ENCODE measurements at places on chromosomes 11 and 22. TPM values are rescaled to one million over a fixed set of nuclear protein-coding genes. Genes with fewer than 3 reads are reported as not detected.

TPBGL gene
- total RNA-seq = 0.16 TPM

HTR3B gene
- not detected for total RNA-seq

DDX6 gene
- 121 TPM for total RNA-seq

TBX1 gene
- total RNA-seq = 3.6 TPM

LIF gene
- total RNA-seq = 0.27 TPM

KRTAP5-11 gene
- not detected for total RNA-seq

TRIM6 gene
- 0.84 TPM for total RNA-seq

ART5 gene
- total RNA-seq = 2.5 TPM

- no peak for DNase-seq
Observed at GRCh38 chr11:119539583-119539982, 116.6 kb upstream of the THY1 start.

DNA sequence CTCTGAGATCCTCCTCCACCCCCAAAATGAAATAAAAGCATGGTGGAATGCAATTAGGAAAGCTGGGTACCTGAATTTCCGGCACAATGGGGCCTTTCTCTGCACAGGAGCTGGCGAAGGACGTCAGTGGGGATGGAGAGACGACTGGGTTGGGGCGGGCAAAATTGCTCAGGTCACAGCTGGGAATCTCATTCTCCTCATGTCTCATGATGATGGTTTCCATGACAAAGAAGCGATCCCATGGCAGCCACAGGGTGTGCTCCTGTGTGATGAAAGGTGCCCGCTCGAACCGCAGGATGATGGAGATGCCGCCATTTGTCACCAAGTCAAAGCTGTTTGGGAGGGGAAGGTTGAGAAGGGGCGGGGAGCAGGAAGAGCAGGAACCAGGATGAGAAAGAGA lies 157.6 kb upstream of the NARS2 start:
- DNase-seq = no peak

DNA sequence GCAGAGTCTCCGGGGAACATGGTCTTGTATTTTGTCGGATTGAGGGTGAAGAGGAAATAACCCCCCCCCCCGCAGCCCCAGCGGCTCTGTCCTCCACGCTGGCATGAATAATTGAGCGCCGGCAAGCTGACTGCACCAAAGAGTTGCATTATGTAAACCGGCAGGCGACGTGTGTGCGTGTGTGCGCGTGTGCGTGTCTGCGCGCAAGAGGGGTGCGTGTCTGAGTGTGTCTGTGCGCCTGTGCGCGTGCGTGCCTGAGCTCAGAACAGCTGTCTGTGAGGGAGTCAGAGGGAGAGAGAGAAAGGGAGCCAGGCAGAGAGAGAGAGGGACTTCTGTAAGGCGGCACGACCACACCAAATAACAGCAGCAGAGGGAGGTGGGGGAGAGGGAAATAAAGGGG lies 94.4 kb downstream of the SCN3B start:
- DNase-seq = peak; percentile 87

- no peak for DNase-seq
Observed at GRCh38 chr11:8642196-8642841, 40.1 kb downstream of the TRIM66 start.

GRCh38 chr22:27100789-27101188 lies 443.4 kb downstream of the MIAT start:
- DNase-seq = no peak

- no peak for DNase-seq
Observed at GRCh38 chr11:133829566-133829965, 15.7 kb downstream of the SPATA19 start.

DNA sequence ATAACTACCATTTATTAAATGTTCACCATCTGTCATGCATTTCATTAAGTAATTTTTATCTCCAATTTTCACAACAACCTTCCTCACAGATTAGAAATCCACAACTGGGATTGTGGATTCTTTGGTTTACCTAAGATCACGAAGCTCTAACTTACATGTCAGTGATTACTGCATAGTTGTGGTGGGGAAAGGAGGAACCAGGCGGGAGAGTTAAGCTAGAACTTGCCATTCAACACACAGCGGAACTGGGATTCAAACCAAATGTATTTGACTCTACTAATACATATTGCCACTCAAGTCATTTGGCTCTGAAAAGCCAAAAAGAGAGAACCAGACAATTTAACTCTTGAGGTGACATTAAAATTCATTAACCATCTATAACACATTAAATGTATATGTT lies 10.4 kb upstream of the LAYN start:
- no peak for DNase-seq

DNA sequence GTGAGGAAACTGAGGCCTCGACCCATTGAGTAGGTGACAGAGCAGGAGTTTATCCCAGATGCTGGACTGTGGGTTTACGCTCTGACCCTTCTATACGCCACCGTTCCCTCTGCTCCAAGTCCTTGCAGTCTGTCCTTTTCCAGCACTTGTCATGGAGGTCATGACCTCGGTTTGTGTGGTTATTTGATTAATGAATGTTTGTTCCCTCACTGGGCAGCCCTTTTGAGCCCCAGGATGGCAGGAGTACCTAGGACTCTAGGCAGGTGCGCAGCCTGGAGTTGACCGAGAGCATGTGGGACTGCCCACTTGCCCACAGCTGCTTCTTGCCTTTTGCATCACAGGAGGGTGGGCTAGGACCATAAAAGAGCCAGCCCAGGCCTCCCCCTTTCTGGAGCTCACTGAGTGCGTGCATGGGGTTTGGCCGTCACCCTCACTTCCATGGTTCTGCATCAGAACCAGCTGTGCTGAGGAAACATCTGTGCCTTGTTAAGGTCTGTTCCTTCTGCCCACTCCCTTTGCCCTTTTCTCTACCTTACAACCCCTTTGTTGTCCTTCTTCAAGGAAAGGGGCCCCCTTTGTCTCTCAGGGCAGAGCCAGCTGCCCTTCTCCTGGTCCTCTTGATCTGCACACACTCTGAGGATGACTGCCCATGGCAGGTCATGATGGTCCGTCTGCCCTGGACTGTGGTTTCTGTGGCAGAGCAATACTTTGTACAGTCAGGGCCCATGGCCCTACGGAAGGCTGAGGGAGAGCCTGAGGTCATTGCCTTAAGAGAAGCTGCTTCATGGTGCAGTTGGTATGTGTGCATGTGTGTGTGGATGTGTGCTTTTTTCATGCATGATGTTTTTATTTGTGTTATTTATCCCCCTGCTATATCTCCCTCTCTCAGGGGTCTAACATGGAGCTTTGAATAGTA lies 38.2 kb downstream of the BMAL1 start:
- DNase-seq = no peak

DNA sequence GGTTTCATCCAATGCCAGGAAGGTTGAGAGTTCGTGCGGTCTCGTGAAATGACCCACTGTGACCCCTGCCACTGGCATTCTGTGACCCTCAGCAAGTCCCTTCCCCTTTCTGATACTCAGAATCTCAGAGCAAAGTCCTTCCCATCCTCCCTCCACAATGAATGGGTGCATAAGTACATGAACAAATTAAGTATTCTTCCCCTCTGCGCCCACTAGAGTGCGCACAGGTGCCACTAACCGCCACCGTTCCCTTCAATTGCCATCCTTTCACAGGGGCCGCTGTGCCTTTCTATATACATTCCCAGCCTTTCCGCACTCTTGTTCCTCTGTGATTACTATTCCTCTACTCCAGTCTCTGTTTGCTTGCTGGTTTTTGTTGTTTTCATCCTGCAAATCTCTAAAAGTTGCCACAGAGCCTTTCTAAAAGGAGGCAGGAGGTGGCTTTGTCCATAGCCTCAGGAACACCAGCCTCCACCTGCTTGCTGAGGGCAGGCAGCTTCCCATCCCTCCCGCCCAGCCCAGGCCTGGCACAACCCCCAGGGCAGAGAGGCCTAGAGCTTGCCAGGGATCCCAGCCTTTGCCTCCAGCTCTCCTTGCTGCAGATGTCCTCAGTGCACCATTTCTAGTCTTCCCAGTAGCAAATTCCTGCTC lies 6.7 kb upstream of the AP1B1 start:
- no peak for DNase-seq

GRCh38 chr11:118145285-118146227 lies 7.1 kb downstream of the SCN4B start:
- peak; percentile 92 for DNase-seq

- DNase-seq = no peak
Observed at GRCh38 chr11:131584785-131585592, 214.6 kb downstream of the NTM start.

DNA sequence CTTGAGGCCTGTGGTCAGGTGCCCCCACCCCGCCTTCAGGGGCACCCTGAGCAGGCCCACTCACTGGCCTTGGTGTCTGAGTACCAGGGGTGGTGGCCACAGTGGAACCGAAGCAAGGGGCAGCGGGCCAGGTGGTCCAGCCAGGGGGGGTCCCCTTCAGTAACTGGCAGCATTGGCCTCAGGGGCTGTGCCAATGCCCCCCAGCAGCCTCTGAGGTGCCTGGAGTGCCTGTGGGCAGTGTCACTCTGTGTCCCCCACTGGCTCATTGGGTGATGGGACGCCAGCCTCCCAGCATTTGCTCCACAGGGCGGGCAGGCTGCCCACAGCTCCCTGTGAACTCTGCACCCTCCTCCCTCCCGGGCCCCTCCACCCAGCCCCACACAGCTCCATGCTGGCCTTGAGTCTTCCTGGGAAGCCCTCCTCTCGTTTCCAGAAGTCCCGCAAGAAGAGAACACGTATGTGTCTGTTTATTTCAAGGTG lies 29.5 kb upstream of the CARS1 start:
- DNase-seq = no peak

- DNase-seq = peak; percentile 58
Observed at GRCh38 chr11:65863889-65864705, 3.9 kb downstream of the MUS81 start.

DNA sequence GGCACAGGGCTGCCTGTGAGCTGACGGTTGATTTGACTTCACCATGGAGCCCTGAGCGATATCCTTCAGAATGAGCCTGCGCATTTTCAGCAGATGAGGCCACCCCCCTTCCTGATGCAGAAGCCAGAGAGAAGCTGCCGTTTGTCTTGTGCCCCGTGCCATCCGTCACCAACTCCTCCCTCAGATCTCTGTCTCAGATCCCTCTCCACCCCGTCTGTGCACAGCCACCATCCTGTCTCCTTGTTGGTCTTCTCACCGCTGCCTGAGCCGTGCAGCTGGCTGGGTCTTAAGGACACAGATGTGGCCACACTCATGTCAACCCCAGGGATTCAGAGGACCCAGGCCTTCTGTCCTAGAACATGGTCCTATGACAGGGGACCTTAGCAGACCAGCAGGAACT lies 293.9 kb downstream of the TBC1D22A start:
- no peak for DNase-seq

- DNase-seq = no peak
Observed at GRCh38 chr22:30293026-30293425, 3.7 kb upstream of the CASTOR1 start.

DNA sequence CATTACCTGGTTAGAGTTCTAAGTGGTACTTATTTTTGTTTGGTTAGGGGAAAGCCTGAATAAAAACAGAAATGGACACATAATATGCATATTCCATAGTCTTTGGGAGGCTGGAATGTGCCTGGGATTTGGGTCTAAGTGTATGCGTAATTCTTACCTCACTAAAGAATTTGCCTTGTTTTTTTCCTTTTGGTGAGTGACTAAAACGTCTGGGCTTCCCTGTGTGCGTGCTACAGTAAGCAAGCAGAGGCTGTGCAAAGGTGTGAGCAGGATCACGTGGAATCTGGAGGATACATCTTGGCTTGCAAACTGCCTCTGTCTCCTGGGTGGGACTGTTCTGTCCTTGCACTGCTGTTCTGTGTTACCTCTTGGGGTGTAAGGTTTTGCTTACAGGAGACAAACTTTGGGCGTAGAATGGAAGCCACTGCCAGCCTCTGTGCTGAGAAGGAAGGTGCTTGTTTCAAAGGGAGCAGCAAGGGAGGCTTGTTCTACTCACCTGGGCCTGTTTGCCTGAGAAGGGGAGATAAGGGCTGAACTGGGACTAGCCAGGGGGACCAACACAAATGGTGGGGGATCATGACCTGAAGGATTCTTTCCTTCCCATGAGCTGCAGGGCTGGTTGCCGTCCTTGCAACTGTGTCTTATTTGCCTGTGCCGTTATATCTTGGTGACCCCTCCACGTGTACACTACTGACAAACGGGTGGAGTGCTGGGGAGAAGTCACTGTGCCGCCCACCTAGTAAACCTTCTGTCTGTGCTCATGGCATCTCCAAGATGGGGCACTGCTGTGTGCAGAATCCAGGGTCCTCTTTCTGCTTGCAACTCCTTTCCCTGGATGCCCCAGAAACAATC lies 4.5 kb downstream of the NEAT1 start:
- DNase-seq = no peak

DNA sequence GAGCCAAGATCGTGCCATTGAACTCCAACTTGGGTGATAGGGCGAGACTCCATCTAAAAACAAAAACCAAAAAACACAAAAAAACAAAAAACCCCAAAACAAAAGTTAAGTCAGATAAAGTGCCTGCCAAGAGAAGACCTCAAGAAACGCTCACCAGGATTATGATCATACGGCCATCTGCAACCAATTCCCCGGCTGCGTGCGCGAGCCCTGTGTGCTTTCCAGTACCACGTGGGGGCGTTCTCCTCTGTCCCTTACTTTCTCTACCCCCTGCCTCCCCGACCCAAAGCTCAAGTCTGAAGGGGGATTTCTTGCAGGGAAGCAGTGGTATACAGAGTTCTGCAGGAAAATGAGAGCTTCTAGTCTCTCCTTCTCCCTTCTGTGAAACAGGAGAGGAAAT lies 10.5 kb upstream of the RPS19BP1 start:
- no peak for DNase-seq

- peak; percentile 95 for DNase-seq
Observed at GRCh38 chr11:94543695-94544645, at the start of gene FUT4. Gene FUT4 (plus strand): TSS chr11:94543921. CDS start chr11:94544134, 213 bp downstream.

DNA sequence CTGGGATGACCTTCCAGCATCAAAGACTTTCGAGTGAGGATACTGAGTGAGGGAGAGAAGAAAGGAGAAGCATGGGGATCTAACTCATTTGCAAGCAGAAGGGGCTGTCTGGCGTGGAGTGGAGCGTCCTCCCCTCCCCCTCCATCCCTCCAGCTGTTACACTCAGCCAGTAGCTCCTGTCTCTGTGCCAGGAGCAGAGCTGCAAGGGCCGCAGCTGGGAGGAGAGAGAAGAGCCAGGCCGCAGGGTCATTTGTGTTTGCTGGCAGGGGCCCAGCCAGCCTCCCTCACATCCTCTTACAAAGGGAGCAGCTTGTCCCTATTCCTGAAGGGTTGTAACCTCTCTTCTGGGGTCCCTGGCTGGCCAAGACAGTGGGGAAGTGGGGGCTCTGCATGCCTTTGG lies 57.9 kb downstream of the NECTIN1 start:
- peak; percentile 92 for DNase-seq

GRCh38 chr22:45273452-45274075 lies 11.2 kb upstream of the UPK3A start:
- no peak for DNase-seq

DNA sequence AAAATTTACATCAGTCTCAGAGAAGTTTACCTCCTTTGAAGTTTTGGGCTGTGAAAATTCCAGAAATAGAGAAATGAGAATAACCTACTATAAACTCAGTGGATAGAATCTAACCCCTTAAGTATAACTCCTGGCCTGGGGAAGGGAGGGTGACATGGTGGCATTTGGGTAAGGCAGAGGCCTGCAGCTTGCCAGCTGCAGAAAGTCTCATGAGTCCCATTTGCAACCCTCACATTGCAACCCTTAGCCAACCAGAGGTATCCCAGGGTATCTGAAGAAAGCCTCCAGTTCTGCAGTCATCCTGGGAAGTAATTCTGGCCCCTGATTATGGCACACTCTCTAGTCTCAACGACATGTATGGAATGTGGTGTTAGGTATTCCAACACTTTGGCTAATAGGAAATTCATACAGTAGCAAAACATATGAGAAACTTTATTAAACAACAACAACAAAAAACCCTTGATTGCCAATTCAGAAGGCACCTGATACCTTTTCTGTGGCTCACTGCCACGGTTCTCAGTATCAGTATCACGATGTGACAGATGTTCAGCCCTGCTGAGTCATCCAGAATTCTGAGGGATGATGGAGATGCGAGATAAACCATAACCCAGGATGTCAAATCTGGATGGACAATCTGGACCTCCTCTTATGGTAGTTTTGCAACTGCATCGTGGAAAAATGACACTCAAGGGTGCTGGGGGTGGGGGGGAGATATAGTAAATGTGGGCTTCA lies 743.4 kb downstream of the NELL1 start:
- no peak for DNase-seq

Data from Right ventricle myocardium inferior (tissue), 1 donor.